Upper lobe of right lung (tissue), 1 donor: ENCODE measurements at places on chromosomes 1 and 21. TPM values are rescaled to one million over a fixed set of nuclear protein-coding genes. Genes with fewer than 3 reads are reported as not detected.

DNA sequence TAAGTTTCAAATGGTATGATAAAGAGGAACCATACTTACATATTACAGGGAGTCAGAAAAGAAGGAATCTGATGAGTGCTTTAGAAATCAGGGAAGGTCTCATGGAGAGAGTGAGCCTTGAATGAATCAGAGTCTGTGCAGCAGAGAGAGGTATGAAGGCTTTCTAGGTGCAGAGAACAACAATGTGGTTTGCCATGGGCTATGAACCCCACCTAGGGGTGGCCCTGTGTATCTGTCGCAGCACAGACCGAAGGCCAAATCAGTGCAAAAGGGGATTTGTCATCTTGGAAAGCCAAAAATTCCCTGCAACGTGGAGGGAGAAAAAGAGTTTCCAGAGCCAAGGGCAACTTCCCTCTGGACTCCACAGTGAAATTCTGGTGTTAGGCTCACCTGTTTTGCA lies 3.5 kb downstream of the PAPPA2 start:
- H3K27me3 ChIP-seq: no peaks in the 10 kb centered on the region
- no peak overlapping the region for H3K4me3 ChIP-seq
- no peaks in the 10 kb centered on the region for H3K36me3 ChIP-seq
- DNase-seq: no peak

SNIP1 gene
- total RNA-seq: 18.6 TPM

GRCh38 chr1:50454911-50455310 lies 31.7 kb upstream of the DMRTA2 start:
- no peak for DNase-seq
- no peak overlapping the region for H3K4me3 ChIP-seq
- H3K36me3 ChIP-seq: peaks cover 5% of the 10 kb centered on the region

CFAP107 gene
- not detected for total RNA-seq

- peak; percentile 93 for DNase-seq
- peak overlapping the region; percentile 14 for H3K4me3 ChIP-seq
- H3K27me3 ChIP-seq: no peaks in the 10 kb centered on the region
- peaks cover 40% of the 10 kb centered on the region for H3K4me1 ChIP-seq
- H3K27ac ChIP-seq: peak overlapping the region; percentile 44
Observed at GRCh38 chr1:25796811-25797458, 3.1 kb upstream of the SELENON start.

GRCh38 chr1:115432061-115432460 lies 94.0 kb upstream of the NGF start:
- DNase-seq: no peak
- H3K27ac ChIP-seq: no peak overlapping the region
- no peaks in the 10 kb centered on the region for H3K27me3 ChIP-seq
- H3K36me3 ChIP-seq: no peaks in the 10 kb centered on the region
- H3K4me1 ChIP-seq: no peaks in the 10 kb centered on the region
- no peak overlapping the region for H3K4me3 ChIP-seq

DNA sequence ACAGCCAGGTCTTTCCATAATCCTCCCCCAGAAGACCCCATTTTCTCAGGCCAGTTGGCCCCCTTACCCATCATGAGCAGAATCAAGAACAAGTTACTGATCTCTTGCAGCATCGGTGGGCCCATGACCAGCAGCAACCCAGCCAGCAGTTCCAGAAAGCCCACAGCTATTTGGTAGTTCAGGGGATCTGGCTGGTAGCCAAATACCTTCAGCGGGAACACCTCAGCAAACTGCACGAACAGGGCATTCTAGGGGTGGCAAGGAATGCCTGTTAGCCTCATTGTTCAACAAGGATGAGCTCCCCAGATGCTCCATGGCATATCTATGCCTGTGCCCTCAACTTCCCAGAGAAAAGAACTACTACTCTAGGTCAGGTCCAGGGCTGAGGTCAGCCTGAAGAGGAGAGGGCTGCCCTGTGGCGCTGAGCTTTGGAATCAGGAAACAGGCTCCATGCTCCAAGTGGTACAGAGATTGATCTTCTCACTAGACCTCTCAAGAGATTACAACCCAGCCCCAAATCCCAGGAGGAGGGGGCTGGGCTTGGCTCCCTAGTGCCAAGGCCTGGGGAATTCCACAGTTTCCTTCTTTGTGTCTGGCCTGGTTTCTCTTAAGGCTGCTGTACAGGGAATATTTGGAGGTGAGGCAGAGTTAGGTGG lies 1.3 kb downstream of the TMEM35B start:
- H3K27ac ChIP-seq: peak overlapping the region; percentile 90
- no peak for DNase-seq
- H3K27me3 ChIP-seq: no peaks in the 10 kb centered on the region
- peak overlapping the region; percentile 84 for H3K4me3 ChIP-seq
- peaks cover 15% of the 10 kb centered on the region for H3K4me1 ChIP-seq

- peak overlapping the region; percentile 82 for H3K27ac ChIP-seq
- H3K4me1 ChIP-seq: peaks cover 15% of the 10 kb centered on the region
- peak; percentile 82 for DNase-seq
- H3K27me3 ChIP-seq: no peaks in the 10 kb centered on the region
- peak overlapping the region; percentile 57 for H3K4me3 ChIP-seq
Observed at GRCh38 chr1:29237852-29238619, 1.7 kb downstream of the PTPRU start.

- peaks cover 40% of the 10 kb centered on the region for H3K4me1 ChIP-seq
- H3K27me3 ChIP-seq: no peaks in the 10 kb centered on the region
- DNase-seq: no peak
- H3K4me3 ChIP-seq: no peak overlapping the region
- H3K27ac ChIP-seq: no peak overlapping the region
Observed at GRCh38 chr1:16246961-16247360, 10.0 kb upstream of the CPLANE2 start.

- peak; percentile 64 for DNase-seq
- no peaks in the 10 kb centered on the region for H3K27me3 ChIP-seq
- no peak overlapping the region for H3K4me3 ChIP-seq
- H3K27ac ChIP-seq: no peak overlapping the region
- no peaks in the 10 kb centered on the region for H3K36me3 ChIP-seq
Observed at GRCh38 chr1:182484531-182485257, 34.7 kb downstream of the RGSL1 start.
